Activated CD4-positive, alpha-beta T cell treated with anti-CD3 and anti-CD28 coated beads for 1 hour (primary cell): ENCODE measurements at places on chromosomes 13 and 19.

- no peak for DNase-seq
Measured at GRCh38 chr19:14553042-14553938, 18.6 kb downstream of the NDUFB7 start.

DNA sequence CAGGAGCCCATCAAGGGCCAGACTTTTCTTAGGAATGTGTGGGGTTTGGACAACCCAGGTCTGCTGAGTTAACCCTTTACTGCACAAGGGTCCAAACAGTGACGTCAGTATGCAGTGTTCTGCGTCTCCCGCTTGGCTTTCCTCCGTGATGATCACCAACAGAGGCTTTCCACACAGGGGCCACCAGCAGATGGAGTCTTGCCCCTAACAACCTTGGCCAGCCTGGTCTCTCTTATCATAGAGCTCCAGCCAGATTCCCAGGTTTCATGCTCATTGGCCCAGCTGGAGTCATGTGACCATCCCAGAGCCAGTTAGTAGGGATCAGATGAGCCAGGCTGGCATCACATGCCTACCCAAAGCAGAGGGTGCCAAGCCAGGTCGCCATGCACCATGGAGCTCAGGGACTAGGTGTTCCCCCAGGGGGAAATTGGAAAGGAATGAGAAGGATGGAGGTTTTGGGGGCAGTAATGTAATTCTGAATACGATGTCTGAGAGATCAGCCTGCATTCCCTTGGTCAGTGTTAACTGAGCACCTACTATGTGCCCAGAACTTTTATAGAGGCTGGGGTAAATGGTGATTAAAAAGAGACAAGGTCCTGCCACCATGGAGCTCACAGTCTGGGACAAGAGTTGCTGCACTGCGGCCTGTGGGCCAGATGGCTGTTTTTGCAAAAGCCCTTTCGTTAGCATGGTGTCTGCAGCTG lies 61.2 kb downstream of the MYH14 start:
- no peak for DNase-seq

- DNase-seq, result no peak
Measured at GRCh38 chr19:49874503-49875157, 2.5 kb downstream of the AKT1S1 start.

GRCh38 chr19:54141356-54141755 lies 3.8 kb downstream of the CNOT3 start:
- DNase-seq, result no peak

- no peak for DNase-seq
Measured at GRCh38 chr19:18990128-18990708, 43.1 kb downstream of the SUGP2 start.

GRCh38 chr19:38714354-38714778 lies 29.9 kb downstream of the CAPN12 start:
- DNase-seq, result no peak

DNA sequence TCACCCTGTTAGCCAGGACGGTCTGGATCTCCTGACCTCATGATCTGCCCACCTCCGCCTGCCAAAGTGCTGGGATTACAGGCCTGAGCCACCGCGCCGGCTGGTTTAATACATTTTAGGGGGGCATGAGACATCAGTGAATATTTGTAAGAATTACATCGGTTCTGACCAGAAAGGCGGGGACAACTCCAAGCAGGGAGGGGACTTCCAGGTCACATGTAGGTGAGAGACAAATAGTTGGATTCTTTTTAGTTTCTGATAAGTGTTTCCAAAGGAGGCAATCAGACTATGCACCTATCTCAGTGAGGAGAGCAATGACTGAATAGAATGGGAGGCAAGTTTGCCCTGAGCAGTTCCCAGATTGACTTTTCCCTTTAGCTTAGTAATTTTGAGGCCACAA lies 3.7 kb upstream of the ZNF552 start:
- DNase-seq, result no peak

- no peak for DNase-seq
Measured at GRCh38 chr19:48477698-48478338, 8.6 kb downstream of the CYTH2 start.

DNA sequence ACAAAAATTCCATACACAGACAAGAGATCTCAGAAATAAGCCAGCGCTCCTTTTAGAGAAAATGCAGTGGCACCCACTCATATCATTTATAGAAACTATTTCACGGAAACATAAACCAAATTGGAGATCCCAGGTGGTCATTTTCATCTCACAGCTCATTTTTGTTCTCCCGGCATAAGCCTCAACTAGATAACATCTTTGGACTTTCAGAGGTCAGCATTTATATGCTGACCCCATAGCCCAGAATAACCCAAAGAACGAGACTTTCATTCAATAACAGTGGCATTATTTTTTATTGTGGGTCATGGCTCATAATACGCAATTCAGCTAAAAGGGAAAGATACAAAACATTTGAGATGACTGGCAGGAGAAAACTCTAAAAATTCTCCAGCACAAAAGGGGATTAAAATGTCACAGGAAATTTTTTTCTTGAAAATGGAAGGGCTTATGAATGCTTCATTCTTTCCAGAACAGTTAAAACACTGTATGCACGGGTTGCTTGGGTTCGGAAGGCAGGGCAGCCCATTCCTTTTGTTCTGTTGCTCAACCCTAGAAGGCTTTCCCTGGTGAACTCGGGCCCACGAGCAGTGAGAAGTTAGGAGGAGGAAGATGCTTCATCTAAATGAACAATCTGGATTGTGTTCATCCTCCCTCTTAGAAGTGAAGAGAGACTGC lies 24.0 kb downstream of the STARD13 start:
- no peak for DNase-seq

DNA sequence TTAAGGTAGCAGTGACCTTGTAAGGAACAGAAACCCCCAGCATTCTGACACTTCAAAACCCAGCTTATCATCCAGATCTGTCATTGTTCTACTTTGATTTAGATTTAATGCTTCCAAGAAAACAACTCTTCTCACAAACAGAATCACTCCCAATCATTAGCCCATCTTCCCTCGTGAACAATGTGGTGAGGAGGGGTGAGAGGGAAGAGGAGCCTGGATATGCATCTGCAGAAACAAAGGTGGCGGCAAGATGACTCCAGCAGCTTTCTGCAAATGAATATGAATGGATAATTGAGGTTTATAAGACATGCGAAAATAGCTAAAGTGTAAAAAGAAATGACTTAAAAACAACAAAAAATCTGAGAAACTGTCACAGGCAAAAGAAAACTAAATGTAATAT lies 859.9 kb upstream of the SLC10A2 start:
- DNase-seq, result no peak

DNA sequence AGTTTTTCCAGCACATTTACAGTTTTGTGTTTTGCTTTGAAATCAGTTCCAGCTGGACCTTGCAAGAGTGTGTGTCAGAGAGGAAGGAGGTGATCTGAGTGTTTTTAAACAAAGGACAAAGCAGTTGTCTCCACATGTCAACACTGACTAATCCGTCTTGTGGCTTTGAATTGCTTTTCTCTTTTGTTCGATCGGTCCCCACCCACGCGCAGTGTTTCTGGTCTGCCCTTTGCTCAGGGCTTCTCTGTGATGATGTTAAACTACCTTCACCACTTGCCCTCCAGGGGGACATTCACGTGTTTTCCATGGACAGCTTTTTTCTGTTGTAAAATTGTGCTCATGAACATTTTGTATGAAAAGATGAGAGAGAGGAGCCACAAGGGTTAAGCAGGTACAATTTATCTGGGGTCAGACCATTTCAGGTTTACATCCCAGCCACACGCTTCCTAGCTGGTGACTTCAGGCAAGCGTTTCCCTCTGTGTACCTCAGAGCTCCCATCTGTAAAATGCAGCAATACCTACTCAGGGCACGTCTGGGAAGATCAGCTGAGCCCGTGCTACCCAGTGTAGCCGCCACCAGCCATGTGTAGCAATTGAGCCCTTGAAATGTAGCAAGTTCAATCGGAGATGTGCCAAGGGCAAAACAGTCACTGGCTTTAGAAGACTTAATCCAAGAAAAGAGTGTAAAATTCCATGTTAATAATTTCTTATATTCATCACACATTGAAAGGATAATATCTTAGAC lies 13.5 kb upstream of the PLA2G4C start:
- no peak for DNase-seq

- DNase-seq, result no peak
Measured at GRCh38 chr13:74866101-74866500, 615.9 kb downstream of the TBC1D4 start.

DNA sequence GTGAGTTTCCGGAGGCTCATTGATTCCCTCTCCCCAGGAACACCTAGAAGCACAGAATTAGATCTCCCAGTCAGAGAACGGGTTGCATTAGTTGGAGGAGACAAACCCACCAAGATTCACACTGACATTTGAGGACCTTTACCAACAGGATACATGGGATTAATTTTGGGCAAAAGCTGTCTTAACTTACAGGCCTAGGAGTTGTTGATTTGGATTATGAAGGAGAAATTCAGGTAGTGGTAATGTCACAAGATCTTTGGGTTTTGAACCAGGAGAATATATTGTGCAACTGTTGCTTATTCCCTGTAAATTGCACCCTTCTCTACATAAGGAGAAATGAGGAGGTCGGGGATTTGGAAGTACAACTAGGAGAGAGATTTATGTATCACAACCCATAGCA lies 38.0 kb downstream of the POSTN start:
- DNase-seq, result no peak

- DNase-seq, result no peak
Measured at GRCh38 chr19:41476583-41476982, 33.6 kb downstream of the ERICH4 start.

DNA sequence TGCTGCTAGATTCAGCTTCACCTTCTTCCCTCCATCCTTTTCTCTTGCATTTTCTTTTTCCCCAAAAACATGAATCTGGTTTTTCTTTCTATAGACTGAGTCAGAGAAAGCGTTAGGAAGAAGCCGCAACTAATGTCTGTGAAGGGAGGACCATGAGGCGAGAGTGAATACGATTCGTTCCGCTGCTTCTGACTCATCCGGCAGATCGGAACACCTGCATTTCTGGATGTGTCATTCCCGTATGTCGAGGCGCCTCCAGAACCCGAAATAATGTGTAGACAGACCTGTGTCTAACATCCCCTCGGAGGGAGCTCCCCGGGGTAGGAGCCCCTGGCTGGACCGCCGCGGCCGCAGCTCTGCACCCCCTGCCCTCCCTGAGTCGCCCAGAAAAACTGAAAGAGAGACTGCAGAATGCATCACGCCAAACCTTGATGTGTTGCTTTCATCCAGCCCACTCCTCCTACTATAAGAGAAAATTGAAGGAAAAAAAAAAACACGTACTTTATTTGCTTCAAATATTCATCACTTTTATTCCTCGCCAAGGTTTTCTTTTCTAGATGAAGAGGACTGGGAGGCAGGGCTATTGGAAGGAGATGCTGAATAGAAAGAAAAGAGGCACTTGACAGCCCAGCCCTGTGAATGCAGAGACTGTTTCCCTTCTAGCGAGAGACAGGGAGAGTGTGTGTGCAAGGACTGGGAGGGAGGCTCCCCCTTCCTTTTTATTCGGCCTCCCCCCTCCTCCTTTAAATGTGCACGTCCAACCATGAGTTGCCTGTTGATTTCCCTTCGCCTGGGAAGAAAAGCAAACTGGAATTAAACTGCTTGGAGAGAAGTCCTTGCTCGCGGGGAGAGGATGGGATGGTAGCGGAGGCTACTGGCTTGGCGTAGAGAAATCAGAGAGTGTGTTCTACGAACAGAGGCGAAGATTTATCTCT lies 616 bp upstream of the PCDH17 start:
- DNase-seq, result no peak

GRCh38 chr19:42246143-42246921 lies 3.9 kb upstream of the GSK3A start:
- DNase-seq, result no peak

DNA sequence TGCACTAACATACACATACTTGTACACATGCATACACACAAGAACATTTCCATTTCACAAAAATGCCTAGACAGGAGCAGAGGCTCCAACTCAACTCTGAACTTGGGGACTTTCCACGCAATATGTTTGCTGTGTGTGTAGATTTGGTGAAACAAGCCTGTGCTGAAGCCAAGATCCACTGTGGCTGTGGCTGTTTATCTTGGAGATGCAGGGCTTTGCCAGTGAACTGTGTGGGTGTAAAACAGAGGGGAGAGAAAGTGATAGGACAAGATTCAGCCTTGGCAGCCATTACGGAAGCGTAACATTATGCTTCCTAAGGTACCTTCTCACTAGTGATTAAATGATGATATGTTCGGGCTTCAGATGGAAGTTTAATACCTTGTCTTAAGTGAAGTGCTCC lies 73.2 kb upstream of the MBNL2 start:
- no peak for DNase-seq

DNA sequence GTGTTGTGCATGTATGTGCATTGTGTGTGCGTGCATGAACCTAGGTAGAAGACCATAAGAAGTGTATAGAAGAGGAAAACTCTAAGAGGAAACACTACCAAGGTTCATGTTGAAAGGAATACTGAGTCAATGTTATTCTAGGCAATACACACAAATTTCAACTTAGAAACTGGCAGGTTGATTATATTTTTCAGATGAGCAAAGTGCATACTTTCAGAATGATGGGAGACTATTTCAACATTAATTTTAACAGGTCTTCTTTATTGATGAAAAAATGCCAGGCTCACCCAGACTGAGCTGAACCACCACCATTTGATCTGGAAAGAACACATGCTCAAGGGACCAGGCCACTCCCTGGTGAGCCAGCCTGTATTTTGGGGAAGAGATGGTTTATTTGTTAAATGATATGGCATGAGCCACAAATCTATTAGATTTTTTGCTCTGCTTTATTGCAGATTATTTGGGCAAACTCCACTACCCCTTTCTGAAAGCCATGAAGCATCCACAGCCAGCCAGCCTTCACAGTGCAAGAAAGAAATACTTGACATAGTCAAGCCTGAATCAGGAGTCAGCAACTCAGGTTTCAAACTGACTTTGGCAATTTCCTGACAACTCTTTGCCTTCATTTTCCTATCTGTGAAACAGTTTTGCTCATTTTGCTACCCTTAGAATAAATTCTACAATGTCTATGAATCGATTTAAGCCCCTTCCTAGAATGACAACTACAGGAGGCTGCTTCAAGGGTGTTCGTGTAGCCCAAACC lies 368.9 kb downstream of the COG6 start:
- DNase-seq, result no peak

GRCh38 chr13:76875271-76875815 lies 10.9 kb downstream of the KCTD12 start:
- no peak for DNase-seq

DNA sequence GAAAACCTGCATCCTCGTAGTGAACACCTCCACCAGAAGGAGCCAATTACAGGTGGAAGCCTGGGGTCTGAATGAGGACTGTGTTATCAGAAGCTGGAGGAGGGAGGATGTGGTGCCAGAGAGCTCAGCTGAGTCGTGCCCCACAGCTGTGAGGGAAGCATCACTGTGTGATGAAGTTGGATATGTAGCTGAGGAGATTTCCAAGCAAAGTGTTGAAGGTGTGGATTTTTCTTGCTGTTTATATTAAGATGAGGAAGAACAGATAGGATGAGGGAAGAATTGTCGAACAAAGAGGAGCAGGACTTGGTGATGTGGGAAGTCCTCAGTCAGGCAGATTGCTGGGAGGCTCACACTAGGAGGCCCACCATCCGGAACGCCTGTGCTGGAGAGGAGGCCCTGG lies 4.4 kb downstream of the RAB20 start:
- DNase-seq, result no peak

- no peak for DNase-seq
Measured at GRCh38 chr19:14085309-14085995, at the start of gene C19orf67. Gene C19orf67, minus strand, starts transcription at chr19:14085783. Its CDS starts 156 bp downstream, at chr19:14085627.

GRCh38 chr13:79519255-79519654 lies 38.3 kb downstream of the NDFIP2 start:
- DNase-seq, result no peak

- no peak for DNase-seq
Measured at GRCh38 chr13:50466456-50466855, 377.0 kb downstream of the DLEU7 start.
